ENCODE measurements at places on chromosomes 7 and 10.
A peak's percentile ranks its signal among the peaks of the same experiment; 100 is the strongest.

- DNase-seq = no peak
These were observed 6.2 kb upstream of the MBL2 start for GRCh38 chr10:52778511-52779392.

DNA sequence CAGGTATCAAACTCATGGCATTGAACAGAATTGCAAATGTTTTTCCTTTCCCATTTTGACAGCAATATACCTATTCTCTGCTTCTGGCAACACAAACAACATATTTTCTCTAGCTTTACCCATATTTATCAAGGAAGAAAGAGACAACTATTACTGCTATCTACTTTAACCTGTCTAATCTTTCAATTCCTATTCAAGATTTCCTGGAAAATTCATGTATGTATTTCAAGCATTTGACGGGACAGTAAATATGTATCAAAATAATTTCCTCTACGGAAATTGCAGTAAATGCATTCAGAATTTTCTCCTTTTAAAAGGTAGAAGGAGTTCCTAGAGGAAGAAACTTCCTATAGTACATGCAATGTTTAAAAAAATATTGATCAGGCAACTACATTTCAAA lies 179.3 kb upstream of the LRRN3 start:
- DNase-seq = no peak

DNA sequence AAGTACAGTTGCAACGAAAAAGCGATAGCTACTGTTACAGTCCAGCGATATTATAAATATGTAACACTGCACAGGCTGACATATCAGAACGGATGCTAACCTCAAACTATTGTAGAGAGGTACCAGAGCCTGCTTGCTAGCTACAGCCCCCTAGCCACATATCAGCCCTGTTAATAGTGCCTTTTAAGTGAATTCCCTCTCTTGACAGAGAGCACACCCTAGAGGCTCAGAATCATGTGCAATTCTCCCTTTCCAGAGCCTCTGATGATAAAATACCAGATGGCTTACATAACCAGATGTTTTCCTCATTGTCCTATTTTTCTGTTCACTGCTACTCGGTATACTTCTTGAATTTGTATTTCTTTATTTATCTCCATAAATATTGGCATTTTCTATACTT lies 960.7 kb upstream of the CELF2 start:
- peak; percentile 2 for DNase-seq

DNA sequence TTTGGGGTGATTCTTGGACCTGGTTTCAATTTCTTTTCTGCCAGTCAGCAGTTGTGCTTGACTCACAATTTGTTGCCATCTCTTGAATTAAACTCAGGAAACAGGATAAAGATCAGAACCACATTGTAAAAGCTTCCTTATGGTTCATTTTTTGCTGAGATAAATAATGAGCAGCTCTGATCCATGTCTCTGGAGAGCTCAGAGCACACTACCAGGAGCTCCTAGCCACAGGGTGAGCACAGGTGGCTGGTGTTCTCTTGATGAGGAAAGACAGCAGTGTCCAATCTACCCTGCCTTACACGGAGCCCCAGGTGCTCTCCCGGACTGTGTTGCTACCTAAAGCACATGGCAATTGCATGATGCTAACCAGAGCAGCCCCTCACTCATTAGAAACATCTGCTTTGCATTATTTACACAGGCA lies 17.2 kb upstream of the FAM170B start:
- DNase-seq = no peak

- peak; percentile 29 for DNase-seq
These were observed 86.2 kb downstream of the HIBADH start for GRCh38 chr7:27576360-27576944.

DNA sequence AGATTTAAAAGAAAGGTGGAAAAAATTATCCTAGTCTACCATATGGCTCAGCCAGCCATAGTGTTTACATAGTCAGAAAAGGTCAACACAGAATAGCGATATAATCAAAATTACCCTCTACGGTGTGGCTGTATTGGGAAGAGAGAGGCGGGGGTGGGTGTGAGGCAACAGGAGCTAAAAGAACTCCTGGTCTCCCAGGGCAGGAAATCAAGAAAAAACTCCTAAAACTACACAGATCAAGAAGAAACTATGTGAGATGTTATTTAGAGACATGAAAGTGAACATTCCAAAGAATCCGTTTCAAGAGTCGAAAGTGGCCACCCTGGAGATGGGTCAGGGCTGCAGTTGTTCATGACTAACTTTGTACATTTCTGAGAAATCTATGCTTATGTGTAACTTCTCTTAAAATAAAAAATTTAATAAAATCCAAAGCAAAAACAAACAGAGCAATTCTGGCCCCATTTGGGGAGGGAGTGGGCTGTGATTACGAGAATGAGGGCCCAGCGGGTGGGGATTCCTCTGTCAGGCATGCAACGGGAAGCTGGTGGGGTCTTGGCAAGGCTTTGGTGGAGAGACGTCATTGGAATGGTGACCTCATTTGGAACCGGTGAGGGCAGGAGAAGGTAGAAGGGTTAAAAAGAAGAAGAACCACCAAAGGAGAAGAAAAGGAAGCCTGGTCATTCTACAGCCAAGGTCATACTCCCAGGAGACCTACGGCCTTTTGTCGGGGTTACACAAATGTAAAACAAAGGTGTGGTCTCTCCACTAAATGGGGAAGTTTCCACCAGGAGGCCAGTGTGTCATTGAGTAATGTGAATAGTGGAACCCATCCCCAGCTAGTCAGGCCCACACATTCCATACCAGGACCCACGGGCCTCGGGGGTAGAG lies 71.2 kb upstream of the DUSP5 start:
- peak; percentile 68 for DNase-seq

- DNase-seq = no peak
These were observed 55.4 kb downstream of the SLC37A3 start for GRCh38 chr7:140342727-140343514.

DNA sequence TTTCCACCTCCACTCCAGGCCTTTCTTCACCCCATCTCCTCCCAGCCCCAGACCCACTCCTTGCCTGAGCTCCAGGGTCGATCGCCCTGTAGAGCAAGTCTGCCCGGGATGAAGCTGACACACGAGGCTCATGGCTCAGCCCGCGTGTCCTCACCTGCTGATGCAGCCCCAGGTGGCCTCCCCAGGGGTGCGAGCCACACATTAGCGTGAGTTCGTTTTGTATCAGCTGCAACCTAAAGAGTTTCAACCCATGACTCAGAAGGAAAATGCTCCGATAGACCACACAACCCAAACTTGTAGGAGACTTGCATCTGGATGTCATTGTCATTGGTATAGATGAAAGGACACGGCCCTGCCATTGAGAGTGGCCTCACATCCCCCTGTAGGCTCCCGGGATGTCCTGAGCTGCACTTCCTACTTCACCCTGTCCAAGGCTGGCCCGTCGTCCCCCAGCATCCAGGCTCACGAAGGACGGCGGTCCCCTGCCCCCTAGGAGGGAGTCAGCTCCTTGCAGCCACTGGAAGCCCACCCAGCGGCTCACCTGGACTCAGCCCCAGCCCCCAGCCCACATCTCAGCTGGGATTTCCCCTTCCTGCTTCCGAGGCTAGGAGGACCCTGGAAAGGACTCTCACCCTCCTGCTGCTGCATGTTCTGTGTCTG lies 97.7 kb downstream of the HTR5A start:
- DNase-seq = no peak

DNA sequence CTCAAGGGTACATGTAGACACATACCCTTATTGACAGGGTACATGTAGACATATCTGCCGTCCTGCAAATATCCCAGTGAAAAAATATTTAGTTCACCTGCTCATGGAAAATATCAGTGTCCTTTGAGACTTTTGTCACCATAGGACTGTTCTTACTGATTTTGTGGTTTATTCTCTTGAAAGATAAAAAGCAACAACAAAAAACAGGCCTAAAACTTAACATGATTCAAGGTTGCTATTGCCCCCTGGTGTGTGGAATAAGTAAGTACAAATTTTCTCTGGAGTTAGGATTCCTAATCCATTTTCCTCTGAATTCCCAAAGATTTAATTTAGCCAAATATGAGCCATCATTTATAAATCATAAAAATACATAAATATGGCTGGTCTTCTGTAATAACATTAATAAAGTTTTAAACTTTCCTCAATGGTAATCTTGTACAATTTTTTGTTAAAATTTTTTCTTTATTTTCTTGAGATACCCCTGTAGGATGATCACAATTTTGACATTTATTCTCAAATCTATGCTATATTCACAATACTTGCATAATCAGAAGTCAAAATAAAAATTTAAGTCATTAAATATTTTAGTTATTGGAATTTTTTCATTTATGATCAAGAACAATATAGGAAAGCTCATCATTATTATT lies 741.4 kb upstream of the POT1 start:
- DNase-seq = peak; percentile 9

DNA sequence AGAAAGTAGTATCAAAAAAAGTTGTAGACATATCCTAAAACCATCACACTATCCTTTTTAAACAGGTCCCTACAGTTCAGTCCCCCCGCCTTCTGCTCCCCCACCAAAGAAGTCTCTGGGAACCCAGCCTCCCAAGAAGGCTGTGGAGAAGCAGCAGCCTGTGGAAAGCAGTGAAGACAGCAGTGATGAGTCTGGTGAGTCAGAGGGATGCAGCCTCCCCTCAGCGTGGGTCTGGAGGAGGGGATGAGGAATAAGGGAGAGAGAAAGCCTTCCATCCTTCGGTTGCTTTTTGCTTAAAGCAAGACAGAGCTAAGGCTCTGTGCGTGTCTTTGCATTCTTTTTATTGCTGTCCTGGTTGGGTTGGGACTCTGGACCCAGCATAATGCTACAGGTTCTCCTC lies 7.6 kb downstream of the NOLC1 start:
- no peak for DNase-seq

DNA sequence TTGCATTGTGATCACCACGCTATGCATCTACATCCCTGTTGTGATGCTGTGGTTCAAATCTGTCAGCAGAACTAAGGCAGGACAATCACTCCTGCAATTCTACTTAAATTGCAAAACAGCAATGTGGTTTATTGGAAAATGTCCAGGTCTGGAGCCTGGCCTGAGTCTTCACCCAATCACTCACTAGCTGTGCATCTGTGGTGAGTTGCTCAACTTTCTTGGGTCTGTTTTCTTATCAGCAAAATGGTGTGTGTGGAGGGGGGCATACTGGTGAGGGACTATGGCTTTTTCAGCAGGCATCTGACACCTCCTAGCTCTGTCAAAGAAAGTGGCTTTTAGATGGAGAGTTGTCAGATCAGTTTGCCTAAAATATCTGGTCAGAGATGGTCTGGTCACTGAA lies 108.3 kb upstream of the FEZF1 start:
- DNase-seq = peak; percentile 46

DNA sequence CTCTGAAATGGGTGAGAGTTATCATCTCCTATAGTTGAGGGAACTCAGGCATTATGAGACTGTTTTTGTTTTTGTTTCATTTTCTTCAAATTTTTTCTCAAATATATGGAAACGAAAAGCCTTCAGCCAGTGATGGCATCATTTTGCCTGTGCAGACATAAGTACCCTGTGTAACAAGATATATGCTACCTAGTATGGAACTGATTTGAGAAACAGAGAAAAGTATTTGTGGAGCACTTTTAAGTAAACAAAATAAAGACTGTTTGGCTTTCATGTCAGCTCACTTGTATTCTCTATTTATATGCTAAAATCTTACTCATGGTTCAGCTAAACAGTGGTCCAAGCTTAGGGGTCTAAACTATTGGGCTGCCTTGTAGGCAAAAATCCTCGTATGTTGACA lies 150.6 kb downstream of the WNT2 start:
- DNase-seq = no peak

GRCh38 chr7:144723301-144723700 lies 112.6 kb downstream of the TPK1 start:
- no peak for DNase-seq

- DNase-seq = no peak
These were observed 136.0 kb downstream of the EPC1 start for GRCh38 chr10:32211046-32211363.

DNA sequence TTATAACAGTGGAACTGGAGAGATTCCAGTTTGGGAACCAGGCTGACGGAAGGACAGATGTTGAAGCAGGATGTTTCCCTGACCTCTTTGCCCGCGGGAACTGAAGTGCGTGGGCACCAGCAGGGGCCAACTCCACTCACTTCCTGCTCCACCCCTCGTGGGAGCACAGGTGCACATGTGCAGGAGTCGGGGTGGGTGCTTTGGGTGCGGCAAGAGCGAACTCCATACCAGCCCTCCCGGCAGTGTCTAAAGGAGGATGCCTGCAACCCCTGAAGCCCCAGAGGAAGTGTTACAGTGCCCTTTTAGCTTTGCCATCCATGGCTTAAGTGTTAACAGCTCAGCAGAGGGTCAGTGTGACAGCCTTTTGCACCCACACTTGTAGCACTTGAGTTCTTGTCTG lies 27.4 kb upstream of the UBE3C start:
- DNase-seq = no peak

DNA sequence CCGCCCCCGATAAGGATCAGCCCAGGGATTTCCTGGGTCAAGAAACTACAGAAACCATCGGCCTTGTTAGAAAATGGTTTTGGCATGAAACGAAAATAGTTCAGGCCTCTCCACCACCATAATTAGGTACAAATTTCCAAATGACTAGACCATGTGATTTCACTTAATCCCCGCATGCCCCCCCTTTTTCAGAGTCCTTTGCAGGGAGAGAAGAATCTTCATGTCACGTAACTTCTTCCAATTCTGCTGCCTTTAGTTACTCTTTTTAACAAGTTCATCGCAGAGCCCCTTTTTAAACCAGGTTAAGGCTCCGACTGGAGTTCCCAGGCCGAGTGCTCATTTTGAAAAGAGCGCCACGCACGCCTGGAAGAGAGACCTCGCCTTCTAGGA lies 3.4 kb downstream of the PDGFA start:
- DNase-seq = no peak

- no peak for DNase-seq
These were observed 169.7 kb upstream of the TMEM229A start for GRCh38 chr7:124202546-124202945.
